Activated CD4-positive, alpha-beta T cell treated with anti-CD3 and anti-CD28 coated beads for 36 hours (primary cell): ENCODE measurements at places on chromosomes 12 and 14. TPM values are rescaled to one million over a fixed set of nuclear protein-coding genes. Genes with fewer than 3 reads are reported as not detected.

Gene LRRC43
- total RNA-seq = not detected

Gene DPF3
- total RNA-seq = 0.39 TPM

Gene ANKRD33
- not detected for total RNA-seq

Gene PPP1R1A
- total RNA-seq = not detected

Gene EMP1
- total RNA-seq = 16.6 TPM

Gene BDKRB2
- total RNA-seq = not detected

Gene OR6C76
- not detected for total RNA-seq

Gene AMN
- 0.23 TPM for total RNA-seq

DNA sequence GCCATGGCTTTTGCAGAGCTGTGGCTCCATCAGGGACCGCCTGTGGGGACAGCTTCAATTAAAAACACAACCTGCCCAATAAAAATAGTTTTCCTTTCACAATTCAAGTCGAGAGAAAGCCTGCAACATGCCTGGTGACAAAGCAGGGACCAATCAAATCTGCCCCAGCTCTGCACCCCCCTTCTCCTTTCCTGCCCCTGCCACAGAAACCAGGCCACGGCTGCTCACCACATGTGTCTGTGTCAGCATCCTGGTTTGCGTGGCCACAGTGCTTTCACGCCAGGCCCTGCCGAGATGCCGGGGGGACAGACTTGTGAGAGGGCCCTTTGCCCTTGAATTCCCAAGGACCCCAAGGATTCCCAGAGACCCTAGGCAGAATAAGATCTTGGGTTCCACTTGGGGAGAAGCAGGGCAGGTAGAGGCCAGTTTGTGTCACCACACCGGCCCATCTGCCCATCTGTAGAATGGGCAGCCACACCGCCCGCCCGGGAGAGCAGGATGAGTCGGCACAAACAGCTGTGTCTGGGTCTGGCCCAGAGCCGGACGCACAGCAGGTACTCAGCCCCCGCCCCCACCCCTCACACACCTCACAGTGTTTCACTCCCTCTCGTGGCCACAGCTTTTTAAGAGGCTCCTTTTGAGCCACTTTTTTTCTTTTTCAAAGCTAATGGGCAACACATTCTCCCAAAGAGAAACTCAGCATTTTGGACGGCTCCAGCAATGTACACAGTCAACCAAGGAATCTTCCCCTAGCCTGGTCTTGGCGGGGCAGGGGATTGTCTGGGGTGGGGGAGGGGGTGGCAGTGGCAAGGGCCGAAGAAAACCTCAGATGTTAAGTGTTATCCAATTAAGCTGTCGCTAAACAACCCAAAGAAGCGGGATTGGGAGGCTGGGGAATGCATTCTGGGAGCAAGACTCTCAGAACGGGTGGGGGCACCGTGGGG is 41.5 kb downstream of the BCL11B start:
- peaks cover 60% of the 10 kb centered on the region for H3K36me3 ChIP-seq
- DNase-seq = peak; percentile 91
- peak overlapping the region; percentile 67 for H3K4me3 ChIP-seq
- H3K27me3 ChIP-seq = no peaks in the 10 kb centered on the region

DNA sequence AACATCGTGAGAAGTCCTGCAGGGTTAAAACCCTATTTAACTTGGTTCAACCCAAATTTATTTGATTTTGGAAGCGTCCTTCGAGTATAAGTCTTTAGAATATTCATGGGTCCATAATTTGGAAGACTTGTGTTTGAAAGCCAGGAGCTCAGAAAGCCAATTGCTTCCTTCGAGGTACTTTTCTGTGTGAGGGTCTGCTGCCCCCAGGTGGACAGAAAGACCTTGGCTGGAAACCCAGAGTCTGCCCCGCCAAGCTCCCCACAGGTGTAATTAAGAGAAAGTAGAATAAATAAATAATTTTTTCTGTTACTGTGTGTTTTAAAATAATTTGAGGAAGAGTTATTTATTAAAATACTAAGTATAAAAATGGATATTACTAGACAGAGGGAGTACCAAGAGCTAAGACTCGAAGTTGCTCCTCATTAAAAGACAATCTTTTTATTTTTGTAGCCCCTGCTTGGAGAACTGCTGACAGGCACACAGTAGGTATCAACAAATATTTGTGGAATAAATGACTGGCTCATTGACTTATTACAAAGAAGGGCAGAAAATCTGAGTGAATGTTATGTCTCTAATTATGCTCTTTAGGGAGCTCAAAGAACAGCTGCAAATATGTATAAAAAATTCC is 105.8 kb downstream of the PAH start:
- no peaks in the 10 kb centered on the region for H3K4me1 ChIP-seq
- H3K27me3 ChIP-seq = peaks cover 4% of the 10 kb centered on the region
- no peaks in the 10 kb centered on the region for H3K36me3 ChIP-seq
- peak; percentile 43 for DNase-seq
- no peak overlapping the region for H3K4me3 ChIP-seq

DNA sequence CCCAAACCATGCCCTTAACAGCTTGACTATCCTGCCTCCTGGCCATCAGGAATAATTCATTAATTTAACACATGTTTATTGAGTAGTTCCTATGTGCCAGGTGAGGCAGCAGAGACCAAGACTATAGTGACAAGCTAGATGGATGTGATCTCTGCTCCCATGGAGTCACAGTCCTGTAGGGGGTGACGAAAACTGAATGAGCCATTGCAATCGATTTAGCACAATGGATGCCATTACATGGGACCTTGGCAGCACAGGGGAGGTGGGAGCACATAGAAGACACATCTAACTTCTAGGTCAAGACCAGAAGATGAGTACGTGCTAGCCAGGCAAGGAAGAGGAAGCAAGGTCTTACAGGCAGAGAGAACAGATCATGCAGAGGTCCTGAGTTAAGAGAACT is 68.7 kb downstream of the NOS1 start:
- peaks cover 25% of the 10 kb centered on the region for H3K27me3 ChIP-seq
- no peaks in the 10 kb centered on the region for H3K4me1 ChIP-seq
- no peaks in the 10 kb centered on the region for H3K36me3 ChIP-seq

- H3K27ac ChIP-seq = no peak overlapping the region
- H3K36me3 ChIP-seq = peaks cover 20% of the 10 kb centered on the region
- no peak for DNase-seq
- no peak overlapping the region for H3K4me3 ChIP-seq
- no peaks in the 10 kb centered on the region for H3K27me3 ChIP-seq
Observed at GRCh38 chr14:91173904-91174303, 60.0 kb downstream of the DGLUCY start.

DNA sequence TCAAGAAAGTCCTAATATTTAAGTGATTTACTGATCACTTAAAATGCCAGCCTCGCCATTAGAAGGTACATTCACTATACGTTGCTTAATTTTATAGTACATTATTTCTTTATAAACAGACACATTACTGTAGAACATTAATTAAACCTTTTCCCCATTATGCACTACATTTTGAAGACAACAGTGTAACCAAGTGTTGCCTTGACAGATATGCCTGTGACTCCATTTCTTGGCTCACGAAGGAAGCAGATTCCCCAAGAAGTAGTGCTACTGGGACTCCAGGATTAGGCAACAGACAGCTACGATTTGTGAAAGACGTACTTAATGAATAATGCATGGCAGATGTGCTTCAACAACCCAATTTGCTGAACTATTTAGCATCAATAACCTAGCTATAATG is 394.8 kb downstream of the RPS29 start:
- H3K36me3 ChIP-seq = no peaks in the 10 kb centered on the region
- no peak overlapping the region for H3K27ac ChIP-seq
- no peaks in the 10 kb centered on the region for H3K4me1 ChIP-seq
- H3K4me3 ChIP-seq = no peak overlapping the region
- peaks cover 14% of the 10 kb centered on the region for H3K27me3 ChIP-seq

- H3K36me3 ChIP-seq = no peaks in the 10 kb centered on the region
- no peaks in the 10 kb centered on the region for H3K4me1 ChIP-seq
- no peak overlapping the region for H3K4me3 ChIP-seq
- H3K27me3 ChIP-seq = no peaks in the 10 kb centered on the region
- no peak for DNase-seq
Observed at GRCh38 chr14:89805501-89805900, 149.0 kb downstream of the EFCAB11 start.

DNA sequence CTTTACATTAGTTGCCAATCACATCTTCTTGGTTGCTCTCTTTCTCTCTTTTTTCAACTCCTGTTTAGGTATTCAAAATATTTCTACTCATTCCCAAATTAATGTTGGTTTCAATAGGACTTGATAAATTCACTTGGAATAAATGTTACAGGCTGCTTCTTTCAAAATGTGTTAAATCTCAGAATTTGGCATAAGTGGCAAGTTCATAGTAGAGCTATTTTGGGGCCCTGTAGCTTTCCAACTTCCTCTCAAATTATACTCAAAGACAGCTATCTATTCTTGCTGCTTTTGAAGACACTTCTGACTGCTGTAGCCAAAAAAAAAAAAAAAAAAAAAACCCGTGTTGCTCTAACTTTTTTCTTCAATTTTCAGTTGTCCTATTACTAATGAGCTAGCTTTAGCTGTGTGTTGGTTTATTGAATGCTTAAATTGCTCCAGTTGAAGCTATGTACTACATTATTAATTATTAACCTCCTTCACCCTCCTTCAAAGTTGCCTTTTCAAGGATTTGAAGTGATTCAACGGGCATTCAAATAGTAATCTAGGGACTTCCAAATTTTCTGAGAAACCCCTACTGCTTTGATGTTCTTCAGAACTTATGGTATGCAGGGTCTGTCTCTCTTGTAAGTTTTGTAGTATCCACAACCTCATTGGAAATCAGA is 554.6 kb upstream of the FLRT2 start:
- H3K27me3 ChIP-seq = no peaks in the 10 kb centered on the region
- H3K27ac ChIP-seq = no peak overlapping the region
- no peak for DNase-seq

DNA sequence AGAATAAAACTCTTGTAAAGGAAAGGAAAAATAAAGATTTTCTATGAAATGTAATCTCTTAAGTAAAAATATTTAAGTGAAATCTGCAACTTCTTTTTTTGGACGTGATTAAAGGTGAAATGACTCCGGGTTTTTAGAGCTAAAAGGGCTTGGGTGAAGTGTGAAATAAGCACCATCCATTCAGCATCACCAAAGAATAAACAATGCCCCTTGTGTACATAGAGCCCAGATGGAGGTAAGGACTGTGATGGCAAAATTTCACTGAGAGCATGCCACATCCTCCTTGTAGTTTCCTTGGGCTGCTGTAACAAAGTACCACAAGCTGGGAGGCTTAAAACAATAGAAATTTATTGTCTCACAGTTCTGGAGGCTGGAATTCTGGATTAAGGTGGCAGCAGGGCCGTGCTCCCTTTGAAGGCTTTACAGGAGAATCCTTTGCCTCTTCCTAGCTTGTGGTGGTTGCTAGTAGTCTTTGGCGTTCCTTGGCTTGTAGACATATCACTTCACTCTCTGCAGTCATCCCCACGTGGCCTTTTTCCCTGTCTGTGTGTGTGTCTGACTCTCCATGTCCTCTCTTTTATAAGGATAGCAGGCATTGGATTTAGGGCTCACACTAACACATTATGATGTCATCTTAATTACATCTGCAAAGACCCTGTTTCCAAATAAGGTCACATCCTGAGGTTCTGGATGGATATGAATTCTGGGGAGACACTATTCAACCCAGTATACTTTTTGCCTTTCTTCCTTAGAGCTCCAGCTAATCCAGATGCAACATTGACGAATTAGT is 24.2 kb downstream of the ZNF664 start:
- no peak overlapping the region for H3K27ac ChIP-seq
- H3K36me3 ChIP-seq = peaks cover 19% of the 10 kb centered on the region
- no peaks in the 10 kb centered on the region for H3K27me3 ChIP-seq
- no peak for DNase-seq
- H3K4me1 ChIP-seq = peaks cover 25% of the 10 kb centered on the region

GRCh38 chr14:21614240-21614639 is 20.5 kb downstream of the OR10G2 start:
- peaks cover 14% of the 10 kb centered on the region for H3K27me3 ChIP-seq
- no peak overlapping the region for H3K4me3 ChIP-seq
- DNase-seq = no peak

DNA sequence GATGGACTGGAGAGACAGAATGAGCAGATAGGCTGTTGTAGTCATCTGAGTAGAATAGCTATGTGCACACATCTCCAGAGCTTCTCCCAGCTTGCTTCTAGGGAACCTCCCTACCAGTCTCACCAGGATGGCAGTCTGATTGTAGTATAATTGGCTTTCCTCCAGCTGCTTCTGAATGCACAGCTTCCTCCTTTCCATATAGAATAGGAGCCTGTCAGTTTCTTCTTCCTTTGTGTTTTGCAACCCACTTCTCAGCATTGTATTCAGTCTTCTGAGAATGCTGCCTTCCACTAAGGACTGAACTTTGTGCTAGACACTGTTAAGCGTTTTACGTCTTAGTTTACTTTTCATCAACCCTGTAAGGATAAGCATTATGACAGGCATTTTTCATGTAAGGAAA is 2.2 kb upstream of the CSAD start:
- H3K27me3 ChIP-seq = no peaks in the 10 kb centered on the region
- H3K27ac ChIP-seq = peak overlapping the region; percentile 95
- no peak for DNase-seq
- peaks cover 57% of the 10 kb centered on the region for H3K4me1 ChIP-seq
- H3K36me3 ChIP-seq = peaks cover 48% of the 10 kb centered on the region

GRCh38 chr14:99803803-99804202 is 10.6 kb downstream of the EML1 start:
- H3K4me1 ChIP-seq = no peaks in the 10 kb centered on the region
- no peaks in the 10 kb centered on the region for H3K36me3 ChIP-seq
- no peak for DNase-seq
- peaks cover 30% of the 10 kb centered on the region for H3K27me3 ChIP-seq
- no peak overlapping the region for H3K4me3 ChIP-seq

- no peaks in the 10 kb centered on the region for H3K36me3 ChIP-seq
- no peak overlapping the region for H3K27ac ChIP-seq
- H3K27me3 ChIP-seq = no peaks in the 10 kb centered on the region
- DNase-seq = no peak
- no peaks in the 10 kb centered on the region for H3K4me1 ChIP-seq
- H3K4me3 ChIP-seq = no peak overlapping the region
Observed at GRCh38 chr12:99119449-99119848, 474.4 kb downstream of the APAF1 start.

GRCh38 chr12:85266356-85266755 is 13.7 kb upstream of the ALX1 start:
- H3K27me3 ChIP-seq = no peaks in the 10 kb centered on the region
- H3K36me3 ChIP-seq = no peaks in the 10 kb centered on the region
- H3K27ac ChIP-seq = no peak overlapping the region
- no peaks in the 10 kb centered on the region for H3K4me1 ChIP-seq
- no peak for DNase-seq

DNA sequence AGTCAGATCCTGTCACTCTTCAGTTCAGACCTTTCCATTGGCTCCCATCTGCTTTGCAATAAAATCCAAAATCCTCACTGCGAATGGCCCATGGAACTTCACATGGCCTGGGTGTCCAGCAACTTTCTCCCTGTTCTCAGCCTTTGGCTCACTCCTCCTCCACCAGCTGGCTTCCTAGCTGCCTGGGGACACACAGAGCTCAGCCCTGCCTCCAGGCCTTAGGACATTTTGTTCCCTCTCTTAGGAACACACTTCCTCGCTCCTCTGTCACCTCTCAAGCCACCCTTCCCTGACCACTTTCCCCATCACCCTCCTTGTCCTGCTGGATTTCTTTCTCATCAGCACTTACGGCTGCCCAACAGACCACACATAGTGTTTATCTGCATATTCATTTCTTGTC is 419.6 kb downstream of the MED13L start:
- H3K36me3 ChIP-seq = no peaks in the 10 kb centered on the region
- peaks cover 17% of the 10 kb centered on the region for H3K27me3 ChIP-seq
- no peaks in the 10 kb centered on the region for H3K4me1 ChIP-seq
- no peak overlapping the region for H3K27ac ChIP-seq
- DNase-seq = no peak

- no peaks in the 10 kb centered on the region for H3K4me1 ChIP-seq
- H3K4me3 ChIP-seq = no peak overlapping the region
- no peaks in the 10 kb centered on the region for H3K36me3 ChIP-seq
Observed at GRCh38 chr14:77238356-77238755, 32.6 kb downstream of the NGB start.
